ENCODE measurements at places on chromosomes 11 and 22.

DNA sequence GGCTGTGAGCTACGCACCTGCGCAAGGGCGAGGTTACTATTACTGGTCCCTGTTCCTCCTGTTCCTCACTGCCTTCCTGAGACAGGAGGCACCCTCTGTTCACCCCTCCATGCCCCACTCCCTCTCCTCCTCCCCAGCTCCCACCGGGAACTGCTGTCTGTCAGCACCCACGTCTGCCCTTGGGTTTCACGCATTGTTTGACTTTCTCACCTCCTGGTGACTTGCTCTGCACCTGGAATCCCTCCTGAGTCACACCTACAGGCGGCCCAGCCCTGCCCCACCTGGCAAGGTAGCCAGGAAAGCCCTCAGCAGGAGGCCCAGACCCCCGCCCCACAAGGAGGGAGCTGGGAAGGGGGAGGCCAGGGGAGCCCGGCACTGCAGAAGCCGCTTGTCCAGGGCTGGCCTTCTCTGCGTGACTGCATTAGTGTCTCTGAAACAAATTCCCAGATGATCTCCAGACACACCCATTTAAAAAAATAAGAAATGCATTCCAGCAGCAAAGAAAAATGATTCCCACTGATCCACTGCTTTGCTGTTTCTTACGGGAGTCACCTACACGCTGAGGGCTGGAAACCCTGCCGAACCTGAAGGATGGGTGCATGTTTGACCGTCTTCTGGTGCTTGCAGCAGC lies 86.4 kb downstream of the CELSR1 start:
- DNase-seq = no peak

- peak; percentile 19 for DNase-seq
Observed at GRCh38 chr11:63840356-63841060, 1.6 kb downstream of the MARK2 start.

DNA sequence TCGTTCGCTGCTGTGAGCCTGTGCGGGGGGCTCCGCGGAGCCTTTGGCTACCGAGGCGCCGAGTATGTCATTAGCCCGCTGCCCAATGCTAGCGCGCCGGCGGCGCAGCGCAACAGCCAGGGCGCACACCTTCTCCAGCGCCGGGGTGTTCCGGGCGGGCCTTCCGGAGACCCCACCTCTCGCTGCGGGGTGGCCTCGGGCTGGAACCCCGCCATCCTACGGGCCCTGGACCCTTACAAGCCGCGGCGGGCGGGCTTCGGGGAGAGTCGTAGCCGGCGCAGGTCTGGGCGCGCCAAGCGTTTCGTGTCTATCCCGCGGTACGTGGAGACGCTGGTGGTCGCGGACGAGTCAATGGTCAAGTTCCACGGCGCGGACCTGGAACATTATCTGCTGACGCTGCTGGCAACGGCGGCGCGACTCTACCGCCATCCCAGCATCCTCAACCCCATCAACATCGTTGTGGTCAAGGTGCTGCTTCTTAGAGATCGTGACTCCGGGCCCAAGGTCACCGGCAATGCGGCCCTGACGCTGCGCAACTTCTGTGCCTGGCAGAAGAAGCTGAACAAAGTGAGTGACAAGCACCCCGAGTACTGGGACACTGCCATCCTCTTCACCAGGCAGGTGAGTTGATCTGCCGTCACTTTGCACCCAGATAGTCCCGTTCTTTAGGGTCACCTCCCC lies 1.0 kb downstream of the ADAMTS15 start:
- no peak for DNase-seq

GRCh38 chr11:36343436-36343835 lies 47.3 kb downstream of the PRR5L start:
- DNase-seq = no peak

- no peak for DNase-seq
Observed at GRCh38 chr22:21725956-21726649, 9.5 kb downstream of the YPEL1 start.

- DNase-seq = no peak
Observed at GRCh38 chr11:2375341-2375853, 1.7 kb upstream of the CD81 start.

GRCh38 chr11:78045851-78046485 lies 17.7 kb upstream of the THRSP start:
- DNase-seq = peak; percentile 47

- no peak for DNase-seq
Observed at GRCh38 chr11:44718612-44719390, 8.0 kb upstream of the TSPAN18 start.

GRCh38 chr11:110032259-110032658 lies 60.9 kb upstream of the ZC3H12C start:
- DNase-seq = no peak

GRCh38 chr11:91141655-91142054 lies 918.8 kb upstream of the CHORDC1 start:
- no peak for DNase-seq

DNA sequence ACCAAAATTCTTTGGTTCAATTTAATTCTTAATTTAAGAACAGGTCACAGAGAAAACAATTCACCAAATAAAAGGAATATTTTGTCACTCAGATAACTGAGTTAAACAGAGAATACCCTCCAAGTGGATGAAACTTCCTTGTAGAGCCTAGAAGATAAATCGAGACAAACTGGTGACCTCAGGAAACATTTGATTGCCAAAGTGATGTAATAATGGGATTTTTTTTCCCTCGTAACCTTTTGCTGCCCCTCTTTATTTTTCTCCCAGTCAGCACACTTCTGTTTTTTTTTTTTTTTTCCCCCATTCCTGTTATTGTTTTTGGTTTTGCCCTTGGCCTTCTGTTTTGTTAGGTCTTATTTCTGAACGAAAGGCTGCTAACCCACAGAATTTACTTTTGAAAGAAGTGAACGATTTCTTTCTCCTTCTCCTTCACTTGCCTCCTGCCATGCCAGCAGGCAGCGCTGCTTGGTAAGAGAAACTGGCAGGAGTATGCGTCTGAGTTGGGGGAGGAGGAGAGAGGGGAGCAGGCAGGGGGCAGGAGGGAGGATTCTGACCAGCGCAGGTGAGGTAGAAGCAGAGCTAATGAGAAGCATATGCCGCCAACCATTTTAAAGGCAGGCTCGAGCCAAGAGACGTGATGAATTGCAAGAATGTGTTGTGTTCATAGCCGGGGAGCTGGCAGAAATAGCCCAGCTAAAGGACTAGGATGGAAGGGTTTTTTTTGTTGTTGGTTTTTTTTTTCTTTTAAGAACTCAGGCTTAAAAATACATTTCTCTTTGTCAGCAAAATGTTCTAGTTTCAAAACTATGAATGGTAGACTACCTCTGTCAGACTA lies 121.9 kb upstream of the MTMR2 start:
- DNase-seq = no peak

DNA sequence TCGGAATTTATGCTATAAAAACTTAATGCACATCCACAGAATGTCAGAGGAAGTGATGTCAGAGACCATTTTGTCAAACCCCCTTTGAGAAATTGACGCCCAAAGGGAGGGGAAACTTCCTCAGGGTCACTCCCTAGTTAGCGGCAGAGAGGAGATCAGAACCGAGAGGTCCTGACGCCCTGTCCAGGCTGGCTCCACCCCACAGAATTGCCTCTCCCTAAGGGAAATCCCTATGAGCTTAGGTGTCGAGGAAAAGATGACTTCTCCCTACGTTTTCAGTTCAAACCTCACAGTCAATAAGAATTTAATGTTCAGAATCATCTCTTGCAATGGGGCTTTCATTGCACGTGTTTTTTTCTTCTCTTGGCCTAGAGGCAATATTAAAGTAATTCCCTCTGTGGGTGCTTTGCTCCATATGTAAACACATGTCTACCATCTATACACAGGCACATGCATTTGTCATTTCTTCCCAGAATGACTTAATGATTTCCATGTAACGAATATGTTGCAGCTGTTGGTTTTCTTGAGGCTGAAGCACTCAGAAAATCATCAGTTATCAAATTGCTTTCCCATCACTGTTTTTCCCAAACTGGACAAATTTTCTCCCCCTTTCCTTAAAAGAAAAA lies 148.7 kb upstream of the TIMP3 start:
- no peak for DNase-seq

GRCh38 chr11:69204941-69205742 lies 49.4 kb downstream of the SMIM38 start:
- no peak for DNase-seq

GRCh38 chr11:59901306-59901705 lies 22.7 kb downstream of the OOSP3 start:
- no peak for DNase-seq

DNA sequence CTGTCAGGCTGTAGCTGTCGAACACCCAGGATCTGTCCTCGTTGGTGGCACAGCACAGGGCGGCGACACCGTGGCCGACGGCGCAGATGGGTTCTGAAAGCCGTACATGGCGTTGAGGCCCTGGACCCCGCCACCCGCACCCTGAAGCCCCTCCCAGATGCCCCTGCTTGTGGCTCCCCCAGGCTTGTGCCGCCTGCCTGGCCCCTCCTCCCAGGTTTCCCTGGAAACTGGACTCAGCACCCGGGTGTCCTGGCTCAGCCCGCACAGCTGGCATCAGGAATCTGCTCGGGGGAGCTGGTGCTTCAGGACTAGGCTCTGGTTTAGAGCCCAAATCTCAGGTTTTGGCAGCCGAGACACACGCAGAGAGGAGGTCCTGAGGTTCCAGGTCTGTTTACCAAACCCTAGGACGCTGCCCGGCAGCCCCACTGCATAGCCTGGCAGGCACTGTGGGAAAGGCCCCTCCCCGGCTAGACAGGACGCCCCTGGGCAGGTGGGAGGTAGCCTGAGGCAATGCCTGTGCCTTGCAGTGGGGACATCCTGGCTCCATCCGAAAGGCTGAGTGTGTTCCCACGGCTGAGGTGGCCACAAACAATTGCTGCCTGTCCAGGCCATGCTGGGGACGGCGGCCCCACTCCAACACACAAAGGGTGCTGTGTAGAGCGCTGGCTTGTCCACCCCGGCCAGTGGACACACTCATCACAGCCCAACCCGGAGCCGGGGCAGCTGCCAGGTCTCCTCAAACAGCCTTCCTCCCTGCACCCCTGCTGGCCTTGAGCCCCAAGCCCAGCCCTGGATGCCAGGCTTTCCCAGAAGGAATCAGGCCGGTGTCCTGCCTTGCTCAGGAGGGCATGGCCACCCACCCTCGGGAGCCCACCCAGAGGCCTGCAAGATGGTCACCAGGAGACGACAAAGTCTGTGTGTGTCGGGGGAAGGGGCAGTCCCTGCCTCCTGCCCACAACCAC lies 4.6 kb downstream of the GATD1 start:
- DNase-seq = no peak

DNA sequence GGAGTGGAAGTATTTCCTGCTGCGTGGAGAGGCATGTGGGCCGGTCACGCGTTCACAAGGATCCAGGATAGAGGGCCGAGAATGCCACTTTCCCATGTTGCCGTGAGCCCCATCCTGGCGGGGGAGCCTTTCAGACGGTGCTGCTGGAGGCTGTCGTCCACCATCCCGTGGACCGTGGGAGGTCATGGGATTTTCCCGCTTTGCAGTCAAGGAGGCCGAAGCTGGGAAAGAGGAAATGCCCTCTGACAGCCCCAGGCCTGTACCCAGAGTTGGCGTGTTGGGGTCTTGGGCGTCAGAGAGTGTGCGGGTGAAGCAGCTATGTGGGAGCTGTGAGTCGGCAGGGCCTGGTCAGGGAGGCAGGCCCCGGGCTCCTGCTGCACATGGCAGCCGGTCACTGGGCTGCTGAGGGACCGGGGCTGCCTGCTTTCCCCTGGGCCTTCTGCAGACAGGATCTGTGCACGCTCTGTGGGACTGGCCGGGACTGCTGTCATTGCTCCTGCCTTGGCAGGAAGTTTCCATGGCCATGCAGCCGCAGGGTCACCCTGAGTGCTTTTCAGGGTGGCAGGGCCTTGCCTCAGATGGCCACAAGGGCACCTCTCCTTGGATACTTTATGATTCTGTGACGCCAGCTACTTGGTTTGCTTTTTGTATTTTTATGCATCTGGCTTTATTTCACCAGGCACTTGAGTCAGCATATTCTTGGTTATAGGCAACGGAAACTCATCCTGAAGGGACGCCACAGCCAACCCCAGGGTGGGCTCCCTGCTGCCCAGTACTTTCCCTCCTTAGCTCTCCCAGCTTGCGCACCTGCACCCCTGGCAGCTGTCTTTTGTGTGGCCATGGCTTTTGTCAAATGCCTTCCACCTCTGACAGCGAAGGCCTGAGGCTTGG lies 52.4 kb downstream of the AP2A2 start:
- DNase-seq = no peak

DNA sequence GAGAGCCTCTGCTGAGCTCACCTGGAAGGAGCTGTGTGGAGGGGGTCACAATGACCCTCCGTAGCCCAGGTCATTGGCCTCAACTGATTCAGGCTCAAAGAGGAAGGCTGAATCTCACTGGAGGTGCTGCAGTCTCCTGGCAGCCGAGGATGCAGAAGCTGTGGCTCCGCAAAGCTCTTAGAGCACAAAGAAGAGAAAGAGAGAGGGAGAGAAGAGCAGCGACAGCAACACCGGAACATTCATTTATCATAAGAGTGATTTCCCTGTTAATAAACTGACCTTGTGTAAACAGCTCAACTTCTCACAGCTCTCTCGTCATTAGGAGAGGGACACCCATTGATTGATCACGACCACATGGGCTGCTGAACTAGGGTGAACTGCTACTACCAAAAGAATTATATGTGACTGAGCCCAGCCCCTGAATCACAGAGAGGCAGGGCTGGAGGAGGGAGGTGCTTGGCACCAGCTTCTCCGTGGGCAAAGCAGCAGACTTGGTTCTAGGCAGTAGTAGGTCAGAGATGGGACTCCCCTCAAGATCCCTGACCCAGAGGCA lies 281.7 kb downstream of the NXPE2 start:
- DNase-seq = no peak

- DNase-seq = no peak
Observed at GRCh38 chr11:70135142-70135541, 57.0 kb downstream of the ANO1 start.

DNA sequence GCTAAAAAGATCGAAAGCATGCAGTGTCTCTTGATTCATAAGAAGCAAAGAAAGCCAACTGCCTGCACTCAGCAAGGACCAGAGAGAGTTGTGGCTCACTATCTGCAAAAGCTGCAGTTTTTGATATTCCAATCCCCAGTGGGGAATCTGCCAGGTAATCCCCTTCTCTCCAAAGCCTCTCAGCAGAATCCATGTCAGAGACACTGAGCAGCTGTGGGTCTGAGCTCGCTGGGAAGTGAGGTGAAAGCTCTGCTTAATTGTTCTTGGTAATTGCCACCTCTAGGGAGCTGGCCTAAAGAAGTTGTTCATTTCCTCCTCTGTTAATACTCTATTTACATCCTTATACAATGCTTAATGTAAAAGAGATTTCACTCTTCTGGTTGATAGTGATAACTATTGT lies 261.3 kb upstream of the LRRC4C start:
- DNase-seq = no peak

DNA sequence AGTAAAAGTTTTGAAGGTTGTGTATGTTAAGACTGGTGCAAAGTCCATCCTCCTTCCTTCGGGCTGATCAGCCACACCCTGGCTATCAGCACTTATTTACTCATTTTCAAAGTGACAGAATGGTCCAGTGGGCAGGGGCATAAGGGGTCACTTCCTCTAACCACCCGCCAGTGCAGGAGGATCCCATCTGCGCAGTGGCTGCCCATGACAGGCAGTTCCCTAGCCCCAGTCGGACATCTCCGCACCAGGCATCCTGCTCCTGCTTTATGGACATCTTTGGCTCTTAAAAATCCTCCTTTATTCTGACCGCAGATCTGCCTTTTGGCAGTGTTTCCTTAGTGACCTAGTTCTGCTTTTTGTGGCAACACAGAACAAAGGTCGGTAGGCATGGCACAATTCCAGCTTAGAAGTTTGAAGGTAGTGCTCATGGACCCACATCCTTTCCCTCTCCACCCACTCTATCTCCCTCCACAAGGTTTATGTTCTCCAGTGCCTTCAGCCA lies 55.9 kb downstream of the BMAL1 start:
- peak; percentile 44 for DNase-seq

GRCh38 chr11:74581954-74582547 lies 10.3 kb upstream of the POLD3 start:
- no peak for DNase-seq

All from HL-60 (cell line).